Hair follicle dermal papilla cell (primary cell): ENCODE measurements at places on chromosomes 3 and 15. TPM values are rescaled to one million over a fixed set of nuclear protein-coding genes. Genes with fewer than 3 reads are reported as not detected.

THRB gene
- 46.3 and 78.0 TPM in 2 replicates for total RNA-seq

SLC27A2 gene
- total RNA-seq = 0.16 and 0.24 TPM in 2 replicates

NR2E3 gene
- 0.16 TPM in 1 of 2 replicates, not detected in the other for total RNA-seq

GAP43 gene
- 0.12 and 0.16 TPM in 2 replicates for total RNA-seq

TOPAZ1 gene
- total RNA-seq = not detected in 2 replicates

FANCD2 gene
- total RNA-seq = 3.4 and 4.6 TPM in 2 replicates

FLNB gene
- 192 and 256 TPM in 2 replicates for total RNA-seq

CLDN16 gene
- not detected in 2 replicates for total RNA-seq

LMOD3 gene
- not detected in 2 replicates for total RNA-seq

LRIG1 gene
- total RNA-seq = 11.7 and 21.6 TPM in 2 replicates

CCDC39 gene
- not detected in 2 replicates for total RNA-seq

IMPG2 gene
- total RNA-seq = 0.65 and 0.73 TPM in 2 replicates

PIAS1 gene
- total RNA-seq = 28.6 and 29.9 TPM in 2 replicates

EPHB1 gene
- 0.49 and 1.5 TPM in 2 replicates for total RNA-seq

OR5H2 gene
- not detected in 2 replicates for total RNA-seq

CCDC80 gene
- total RNA-seq = 770 and 854 TPM in 2 replicates

VGLL3 gene
- total RNA-seq = 495 and 584 TPM in 2 replicates

CMC1 gene
- total RNA-seq = 3.6 and 5.7 TPM in 2 replicates

IGF1R gene
- total RNA-seq = 35.3 and 38.9 TPM in 2 replicates

TM6SF1 gene
- total RNA-seq = 0.16 TPM in 1 of 2 replicates, not detected in the other

SLC24A5 gene
- 0.16 TPM in 1 of 2 replicates, not detected in the other for total RNA-seq

KLHL6 gene
- under 0.01 TPM in 1 of 2 replicates, not detected in the other for total RNA-seq

TGFBR2 gene
- total RNA-seq = 121 and 132 TPM in 2 replicates

GCNT3 gene
- not detected in 2 replicates for total RNA-seq

POTEB gene
- total RNA-seq = not detected in 2 replicates

BCHE gene
- total RNA-seq = 2.2 and 2.4 TPM in 2 replicates

GOLGA6L7 gene
- total RNA-seq = not detected in 2 replicates

FOXL2NB gene
- total RNA-seq = 10.4 and 11.8 TPM in 2 replicates

SPTSSB gene
- not detected in 2 replicates for total RNA-seq

NMNAT3 gene
- total RNA-seq = 0.97 and 1.1 TPM in 2 replicates

FANCI gene
- total RNA-seq = 6.5 and 21.7 TPM in 2 replicates

CPA3 gene
- 1.5 and 3.0 TPM in 2 replicates for total RNA-seq

AADACL2 gene
- total RNA-seq = not detected in 2 replicates

PIGZ gene
- total RNA-seq = 1.5 and 1.6 TPM in 2 replicates

OCA2 gene
- total RNA-seq = 0.12 TPM in 1 of 2 replicates, not detected in the other

KBTBD12 gene
- total RNA-seq = not detected in 2 replicates

SEC62 gene
- total RNA-seq = 36.4 and 41.4 TPM in 2 replicates

RPLP1 gene
- total RNA-seq = 80.0 and 81.0 TPM in 2 replicates

PP2D1 gene
- not detected in 2 replicates for total RNA-seq

CORO2B gene
- total RNA-seq = 4.2 and 6.7 TPM in 2 replicates

KCNAB1 gene
- 0.16 TPM in 1 of 2 replicates, not detected in the other for total RNA-seq

CFAP44 gene
- 3.0 and 5.4 TPM in 2 replicates for total RNA-seq

ANKRD63 gene
- not detected in 2 replicates for total RNA-seq

FNDC3B gene
- total RNA-seq = 227 and 276 TPM in 2 replicates

GRK7 gene
- total RNA-seq = 0.12 TPM in 1 of 2 replicates, not detected in the other

ZPLD1 gene
- total RNA-seq = not detected in 2 replicates

DCLK3 gene
- total RNA-seq = under 0.01 TPM in 1 of 2 replicates, not detected in the other
